Cerebellar nuclear complex (tissue), 1 donor: ENCODE measurements at places on chromosomes 4 and X.

DNA sequence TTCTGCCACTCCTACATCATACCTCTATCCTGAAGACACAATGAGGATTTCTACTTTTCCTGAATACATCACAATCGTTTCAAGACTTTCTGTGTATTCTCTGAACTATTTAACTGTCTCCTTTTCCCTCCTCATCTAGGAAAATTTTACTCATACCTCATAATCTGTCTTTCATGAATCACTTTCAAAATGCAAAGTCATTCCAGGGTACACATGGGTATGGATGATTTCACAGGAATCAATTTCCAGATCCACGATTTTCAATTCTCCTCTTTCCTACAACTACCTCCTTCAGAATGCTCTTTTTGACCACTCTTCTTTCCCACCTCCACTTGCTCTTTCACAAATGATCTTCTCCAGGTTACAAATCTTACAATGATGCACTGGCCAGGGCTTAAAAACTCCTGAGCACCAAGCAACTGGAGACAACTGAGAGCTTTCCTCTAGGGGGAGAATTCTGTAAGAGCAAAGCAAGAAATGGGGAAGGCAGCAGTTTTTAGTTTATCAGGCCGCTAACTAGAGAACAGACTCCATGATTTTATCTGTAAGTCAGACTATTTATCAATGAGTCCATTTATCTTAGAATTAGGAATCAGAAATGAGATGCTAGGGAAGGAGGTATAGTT lies 116.4 kb downstream of the PPP3CA start:
- DNase-seq, result no peak

GRCh38 chr4:7325541-7325940 lies 109.2 kb downstream of the PSAPL1 start:
- DNase-seq, result no peak

DNA sequence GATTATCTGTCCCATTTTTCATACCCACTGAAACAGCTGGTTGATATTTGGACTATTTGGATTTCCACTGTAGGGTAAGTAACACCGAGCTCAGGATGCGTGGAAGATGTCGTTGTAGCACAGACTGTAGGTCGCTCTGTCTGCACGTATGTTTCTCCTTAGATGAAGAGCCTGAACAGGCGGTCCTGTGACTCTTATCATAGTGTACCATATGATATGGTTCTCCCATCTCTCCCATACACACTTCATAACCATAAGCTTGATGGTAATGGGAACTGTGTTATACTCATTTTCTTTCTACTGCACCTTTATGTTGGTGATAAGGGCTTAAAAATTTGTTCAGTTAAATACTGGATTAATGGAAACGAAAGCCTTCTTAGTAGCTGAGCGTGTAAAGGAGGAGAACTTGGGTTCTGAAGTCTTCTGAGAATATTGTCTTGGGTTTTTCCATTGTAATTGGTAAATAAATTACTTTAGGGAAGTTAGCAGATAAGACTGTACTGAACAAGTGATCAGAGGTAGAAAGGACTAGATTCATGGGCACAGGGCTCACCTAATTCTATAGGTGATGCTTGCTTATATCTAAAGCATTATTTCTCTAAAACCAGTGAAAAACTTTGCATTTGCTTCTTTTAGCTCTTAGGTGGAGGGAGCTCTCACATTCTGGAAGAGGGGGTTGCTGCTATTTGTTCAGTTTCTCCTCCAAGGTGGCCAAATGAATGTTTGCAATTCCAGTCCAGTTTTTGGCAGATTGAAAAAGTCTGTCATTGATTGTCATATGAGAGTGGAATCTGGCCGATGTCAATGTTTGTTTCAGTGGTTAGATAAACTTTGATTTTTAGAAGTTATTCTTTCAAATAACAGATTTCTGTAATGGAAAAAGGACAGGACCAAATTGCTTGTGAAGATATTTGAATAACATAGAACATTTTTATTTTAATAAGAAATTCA lies 15.8 kb downstream of the SMAD1 start:
- no peak for DNase-seq

GRCh38 chr4:150021483-150021882 lies 56.8 kb upstream of the DCLK2 start:
- no peak for DNase-seq

- no peak for DNase-seq
These were observed 244.0 kb upstream of the SMIM31 start for GRCh38 chr4:164509951-164510350.

- DNase-seq, result no peak
These were observed 7.8 kb downstream of the GATB start for GRCh38 chr4:151753056-151753455.

- peak; percentile 3 for DNase-seq
These were observed 193.7 kb downstream of the RASL11B start for GRCh38 chr4:53055716-53056403.

DNA sequence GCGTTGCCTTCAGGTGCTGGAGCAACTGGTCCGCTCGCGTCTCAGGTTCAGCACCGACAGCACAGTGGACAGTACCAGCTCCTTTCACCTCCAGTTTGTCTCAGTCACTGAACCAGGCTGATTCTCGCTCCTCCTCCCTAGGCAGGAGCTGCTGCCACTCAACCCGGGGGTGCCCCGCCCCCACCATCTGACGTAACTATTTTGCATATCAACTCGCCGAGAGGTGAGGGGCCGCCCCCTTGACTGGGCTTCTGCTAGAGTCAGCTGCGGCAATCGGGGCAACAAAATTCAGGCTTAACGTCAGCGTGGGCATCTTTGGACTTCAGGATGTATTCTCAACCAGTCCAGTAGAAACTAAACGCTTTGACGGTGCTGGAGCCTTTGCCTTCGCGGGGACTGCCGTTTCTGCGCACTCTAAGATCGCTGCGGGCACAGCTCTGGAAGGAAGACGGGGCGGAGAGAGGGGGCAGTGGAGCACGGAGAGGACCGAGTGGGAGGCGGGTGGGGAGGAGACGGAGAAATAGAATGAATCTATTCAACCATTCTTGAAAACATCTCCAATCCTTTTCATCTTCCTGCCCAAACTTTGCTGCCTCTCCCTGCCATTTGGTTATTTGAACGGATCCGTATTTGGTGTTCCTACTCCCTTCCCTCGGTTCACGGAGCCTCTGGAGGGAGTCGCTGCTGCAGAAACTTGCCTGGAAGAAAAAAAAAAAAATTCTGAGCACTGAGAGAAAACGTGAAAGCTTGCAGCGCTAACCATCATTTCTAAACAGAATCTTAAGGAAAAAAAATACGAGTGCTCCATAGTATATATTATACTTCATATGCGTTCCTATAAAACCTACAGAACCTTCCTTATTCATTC lies at the start of gene FSTL5:
TSS of gene FSTL5 (minus strand) at position 109 of the 868 bp plus-strand sequence. CDS start 52,604 bp downstream, outside the sequence.
- DNase-seq, result peak; percentile 73

DNA sequence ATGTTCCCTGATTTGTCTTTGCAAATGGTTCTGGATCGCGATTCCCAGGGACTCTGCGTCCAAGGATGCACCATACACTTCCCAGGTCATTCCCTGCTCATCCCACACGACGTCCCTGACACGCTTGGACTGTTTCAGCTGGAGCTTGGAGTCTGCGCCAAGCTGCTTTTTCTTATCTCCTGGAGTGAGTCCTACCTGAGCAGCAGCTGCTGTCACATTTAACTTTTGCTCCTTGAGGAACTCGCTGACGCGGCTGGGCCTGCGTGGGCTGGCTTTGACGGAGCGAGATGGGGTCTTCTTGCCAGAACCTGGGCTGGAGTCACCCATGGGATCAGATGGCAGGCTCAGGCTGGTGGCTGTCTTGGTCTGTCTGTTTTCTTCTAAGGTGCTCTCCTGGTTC lies 59.6 kb downstream of the GPRIN3 start:
- no peak for DNase-seq

GRCh38 chrX:49988143-49988542 lies 65.7 kb downstream of the CLCN5 start:
- DNase-seq, result no peak

GRCh38 chr4:144633215-144633614 lies 12.7 kb upstream of the HHIP start:
- DNase-seq, result no peak

DNA sequence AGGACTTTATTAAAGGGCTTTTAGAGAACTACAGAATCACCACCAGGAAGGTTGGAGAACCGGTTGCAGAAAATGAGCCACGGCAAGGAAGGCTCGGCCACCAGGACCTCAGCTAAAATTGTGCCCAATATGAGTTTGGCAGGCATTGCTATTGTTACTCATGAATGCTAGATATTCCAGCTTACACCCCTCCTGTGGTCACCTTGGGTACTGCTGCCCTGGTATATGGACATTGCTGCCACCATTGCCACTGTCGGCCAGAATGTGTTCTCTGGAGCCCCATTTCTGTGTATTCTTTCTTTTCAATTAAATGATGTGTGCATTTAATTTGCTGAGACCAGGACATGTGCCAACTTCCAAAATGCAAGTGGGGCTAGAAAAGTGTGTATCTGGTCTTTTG lies 626.7 kb upstream of the BOD1L1 start:
- no peak for DNase-seq

DNA sequence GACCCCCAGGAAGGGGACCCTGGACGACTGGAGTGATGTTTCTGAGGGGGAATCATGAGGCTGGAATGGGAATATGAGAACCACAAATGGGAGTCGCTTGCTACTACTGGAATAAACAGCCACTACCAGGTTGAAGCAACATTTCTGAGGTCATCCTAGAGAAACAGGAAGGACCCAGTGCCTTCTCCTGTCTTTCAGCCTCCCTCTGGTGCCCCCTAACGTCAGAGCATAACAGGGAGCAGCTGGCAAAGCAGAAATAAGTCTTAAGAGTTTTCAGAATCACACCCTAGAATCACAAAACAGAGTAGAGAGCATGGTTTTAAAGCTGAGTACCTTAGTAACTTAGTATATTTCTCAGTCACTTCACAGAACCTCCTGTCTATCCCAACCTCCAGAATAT lies 347.8 kb upstream of the PITX2 start:
- no peak for DNase-seq

- no peak for DNase-seq
These were observed 892.3 kb upstream of the NDST4 start for GRCh38 chr4:116005806-116006088.

DNA sequence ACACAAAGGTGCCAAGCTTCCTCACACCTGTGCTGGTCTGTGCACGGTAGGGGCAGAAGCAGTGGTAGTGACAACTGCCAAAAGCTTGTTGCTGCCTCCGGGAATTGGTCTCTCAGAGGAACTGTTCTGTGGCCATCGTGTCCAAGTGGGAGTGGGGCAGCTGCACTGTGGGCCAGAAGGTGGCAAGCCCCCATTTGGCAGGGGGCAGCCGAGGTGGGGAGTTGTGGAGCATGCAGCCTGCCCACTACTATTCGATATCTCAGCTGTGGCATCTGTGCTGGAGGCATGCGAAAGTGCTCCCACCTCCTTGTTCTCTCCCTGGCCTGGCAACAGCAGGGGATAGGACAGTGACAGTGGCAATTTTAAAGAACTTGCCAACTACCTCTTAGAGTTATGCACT lies 192.8 kb downstream of the TBX22 start:
- DNase-seq, result no peak

- no peak for DNase-seq
These were observed 64.4 kb upstream of the STK26 start for GRCh38 chrX:131958724-131959123.
